Naive thymus-derived CD4-positive, alpha-beta T cell (primary cell): ENCODE measurements at places on chromosomes 7 and 10. TPM values are rescaled to one million over a fixed set of nuclear protein-coding genes. Genes with fewer than 3 reads are reported as not detected.
A peak's percentile ranks its signal among the peaks of the same experiment; 100 is the strongest.

DNA sequence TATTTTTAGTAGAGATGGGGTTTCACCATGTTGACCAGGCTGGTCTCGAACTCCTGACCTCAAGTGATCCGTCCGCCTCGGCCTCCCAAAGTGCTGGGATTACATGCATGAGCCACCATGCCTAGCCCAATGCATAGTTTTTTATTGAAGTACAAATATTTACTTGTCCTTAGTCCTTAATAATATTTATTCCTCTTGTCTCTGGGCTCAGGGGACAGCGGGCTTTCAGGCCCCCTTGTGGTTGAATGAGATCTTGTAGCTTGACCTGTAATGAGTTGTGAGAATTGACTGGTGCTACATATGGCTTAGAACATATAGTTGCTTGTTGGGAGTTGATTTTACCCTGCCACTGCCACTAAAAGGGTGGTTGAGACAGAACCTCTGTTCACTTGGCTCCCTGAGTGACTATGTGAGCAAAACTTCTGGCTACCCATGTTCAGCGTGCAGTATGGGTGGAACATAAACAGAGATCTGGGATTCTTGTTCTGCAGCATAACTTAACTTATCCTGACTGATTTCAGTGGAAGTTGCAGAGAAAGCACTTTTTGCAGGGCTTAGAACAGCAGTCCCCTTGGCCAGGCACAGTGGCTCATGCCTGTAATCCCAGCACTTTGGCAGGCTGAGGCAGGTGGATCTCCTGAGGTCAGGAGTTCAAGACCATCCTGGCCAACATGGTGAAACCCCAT is 14.9 kb downstream of the CCL26 start:
- no peaks in the 10 kb centered on the region for H3K27me3 ChIP-seq
- H3K4me1 ChIP-seq, result no peaks in the 10 kb centered on the region
- DNase-seq, result no peak

- no peak overlapping the region for H3K27ac ChIP-seq
- no peak overlapping the region for H3K4me3 ChIP-seq
- no peaks in the 10 kb centered on the region for H3K36me3 ChIP-seq
- no peaks in the 10 kb centered on the region for H3K4me1 ChIP-seq
Observed at GRCh38 chr7:153935095-153935494, 117.1 kb upstream of the DPP6 start.

DNA sequence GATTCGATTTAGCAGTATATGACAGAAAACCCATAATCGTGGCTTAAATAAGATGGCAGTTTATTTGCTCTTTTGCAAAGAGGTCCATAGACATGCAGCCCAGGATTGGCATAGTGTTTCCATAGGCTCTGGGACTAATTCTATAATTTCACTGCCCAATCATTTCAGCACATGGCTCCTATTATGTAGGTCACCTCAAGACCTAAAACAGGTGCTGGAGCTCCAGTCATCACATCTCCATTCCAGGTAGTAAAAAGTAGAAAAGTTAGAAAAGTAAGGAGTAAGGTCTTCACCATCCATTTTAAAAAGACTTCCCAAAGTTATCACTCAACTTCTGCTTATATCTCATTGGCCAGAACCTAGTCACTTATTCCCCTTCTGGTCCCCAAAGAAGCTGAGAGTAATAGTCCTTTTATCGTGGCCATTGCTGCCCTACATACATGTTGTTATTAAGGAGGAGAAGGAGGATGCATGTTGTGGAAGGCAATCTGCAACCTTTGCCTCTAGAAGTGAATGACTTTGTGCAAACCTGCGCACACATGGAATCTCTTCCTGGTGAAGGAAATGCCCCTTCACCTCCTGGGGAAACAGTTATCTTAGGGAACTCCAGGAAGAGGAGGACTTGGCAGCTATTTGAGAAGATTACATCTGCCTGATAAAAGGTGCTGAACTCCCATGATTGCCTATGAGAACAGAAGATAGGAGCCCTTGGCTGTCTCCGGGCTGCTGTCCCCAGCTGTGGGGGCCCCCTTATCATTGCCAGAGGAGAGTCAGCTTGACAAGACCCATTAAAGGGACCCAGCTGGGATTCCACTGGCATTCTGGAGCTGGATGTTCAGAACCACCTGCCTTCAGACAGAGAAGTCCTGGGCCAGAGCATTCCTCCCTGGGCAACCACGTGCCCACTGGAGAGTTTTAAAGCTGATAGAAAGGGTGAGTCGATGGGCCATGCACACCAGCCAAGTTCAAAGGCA is 330.6 kb upstream of the ZMIZ1 start:
- H3K27ac ChIP-seq, result no peak overlapping the region
- no peaks in the 10 kb centered on the region for H3K27me3 ChIP-seq
- H3K4me1 ChIP-seq, result peaks cover 13% of the 10 kb centered on the region
- no peak overlapping the region for H3K4me3 ChIP-seq
- no peak for DNase-seq

DNA sequence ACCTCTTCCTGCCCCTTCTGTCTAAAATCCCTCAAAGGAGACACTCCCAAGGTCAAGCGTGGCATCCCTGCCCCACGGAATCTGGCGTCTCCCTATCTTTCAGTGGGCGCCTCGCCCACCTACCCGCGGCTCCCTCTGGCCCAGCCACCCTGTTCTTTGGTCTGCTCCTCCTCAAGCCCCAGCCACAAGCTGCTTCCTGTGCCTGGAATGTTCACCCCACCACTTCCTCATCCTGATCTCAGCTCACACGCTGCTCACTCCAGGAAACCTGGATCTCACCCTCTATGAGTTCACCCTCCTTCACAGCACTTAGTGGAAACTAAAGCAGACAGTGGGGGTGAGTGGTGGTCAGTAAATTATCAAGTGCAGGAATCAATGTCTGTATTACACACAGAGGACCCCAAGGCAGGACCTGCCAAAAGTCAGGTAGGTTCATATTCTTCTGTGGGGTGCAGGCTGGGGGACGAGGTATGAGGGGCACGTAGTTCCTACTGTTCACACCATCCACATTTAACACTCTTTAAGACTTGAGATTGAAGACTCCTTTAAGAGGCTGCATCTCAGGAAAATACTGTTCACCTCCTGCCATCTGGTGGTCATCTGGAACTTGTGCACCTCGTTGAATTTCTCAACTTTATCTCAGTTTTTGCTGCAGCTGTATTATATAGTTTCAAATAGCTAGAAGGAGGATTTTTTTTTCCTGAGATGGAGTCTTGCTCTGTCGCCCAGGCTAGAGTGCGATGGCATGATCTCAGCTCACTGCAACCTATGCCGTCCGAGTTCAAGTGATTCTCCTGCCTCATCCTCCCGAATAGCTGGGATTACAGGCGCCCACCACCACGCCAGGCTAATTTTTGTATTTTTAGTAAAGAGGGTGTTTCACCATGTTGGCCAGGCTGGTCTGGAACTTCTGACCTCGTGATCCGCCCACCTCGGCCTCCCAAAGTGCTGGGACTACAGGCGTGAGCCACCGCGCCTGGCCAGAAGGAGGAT is 166.6 kb downstream of the ARHGAP21 start:
- H3K27me3 ChIP-seq, result no peaks in the 10 kb centered on the region
- H3K36me3 ChIP-seq, result no peaks in the 10 kb centered on the region
- H3K27ac ChIP-seq, result no peak overlapping the region
- no peak overlapping the region for H3K4me3 ChIP-seq
- DNase-seq, result peak; percentile 11

DNA sequence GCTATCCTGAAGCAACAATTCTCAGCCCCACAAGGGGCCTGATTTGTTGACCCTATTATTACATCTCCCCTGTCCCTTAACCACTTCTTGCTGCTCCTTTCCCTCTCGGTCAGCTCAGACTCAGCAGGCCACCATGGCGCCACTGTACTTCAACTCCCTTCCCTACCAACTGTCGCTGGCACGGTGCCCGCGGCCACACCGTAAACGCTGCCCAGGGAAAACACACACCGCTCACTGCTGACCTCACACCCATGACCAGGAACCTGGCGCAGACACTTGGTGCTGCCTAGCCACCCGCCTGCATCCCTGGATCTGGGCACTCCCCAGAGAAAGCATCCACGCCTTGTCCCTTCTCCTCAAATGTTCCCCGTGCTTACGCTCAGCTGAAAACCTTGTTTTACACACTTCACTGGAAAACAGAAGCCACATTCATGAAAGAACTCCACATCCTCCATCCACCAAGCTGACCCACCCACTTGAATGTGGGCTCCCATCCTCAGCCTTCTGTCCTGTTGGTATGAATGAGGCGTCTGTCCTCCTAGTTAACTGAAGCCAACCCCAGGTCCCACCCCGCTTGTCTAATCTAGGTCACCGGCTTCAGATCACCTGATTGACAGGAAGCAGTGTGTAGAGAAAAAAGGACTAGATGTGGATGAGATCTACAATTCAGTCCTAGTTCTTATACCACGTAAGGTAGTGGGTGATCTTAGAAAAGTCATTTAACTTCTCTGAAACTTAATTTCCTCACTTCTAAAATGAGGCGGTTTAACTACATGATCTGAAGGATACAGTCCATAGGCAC is 28.5 kb upstream of the CRYGN start:
- H3K4me3 ChIP-seq, result no peak overlapping the region
- DNase-seq, result no peak
- H3K27ac ChIP-seq, result no peak overlapping the region
- no peaks in the 10 kb centered on the region for H3K27me3 ChIP-seq

GRCh38 chr7:73645643-73646174 is 21.4 kb upstream of the MLXIPL start:
- H3K4me3 ChIP-seq, result no peak overlapping the region
- H3K27me3 ChIP-seq, result peaks cover 15% of the 10 kb centered on the region
- no peak overlapping the region for H3K27ac ChIP-seq
- no peaks in the 10 kb centered on the region for H3K36me3 ChIP-seq
- no peak for DNase-seq

POLR3A gene
- total RNA-seq, result 13.4 TPM

- no peaks in the 10 kb centered on the region for H3K36me3 ChIP-seq
- no peaks in the 10 kb centered on the region for H3K4me1 ChIP-seq
- no peak for DNase-seq
- H3K27me3 ChIP-seq, result no peaks in the 10 kb centered on the region
Observed at GRCh38 chr7:117667456-117667855, 187.6 kb downstream of the CFTR start.

- DNase-seq, result no peak
- H3K27ac ChIP-seq, result no peak overlapping the region
- H3K27me3 ChIP-seq, result no peaks in the 10 kb centered on the region
- no peaks in the 10 kb centered on the region for H3K4me1 ChIP-seq
Observed at GRCh38 chr7:47521011-47521795, 60.7 kb downstream of the TNS3 start.

- no peak overlapping the region for H3K27ac ChIP-seq
- H3K27me3 ChIP-seq, result no peaks in the 10 kb centered on the region
- no peaks in the 10 kb centered on the region for H3K4me1 ChIP-seq
- peaks cover 56% of the 10 kb centered on the region for H3K36me3 ChIP-seq
Observed at GRCh38 chr7:55498142-55498541, 74.2 kb downstream of the VOPP1 start.

- no peak overlapping the region for H3K27ac ChIP-seq
- H3K27me3 ChIP-seq, result no peaks in the 10 kb centered on the region
- H3K4me3 ChIP-seq, result no peak overlapping the region
Observed at GRCh38 chr7:41232086-41232485, 470.8 kb downstream of the INHBA start.

NUTM2A gene
- 1.5 TPM for total RNA-seq

GRCh38 chr7:98137826-98138151 is 31.1 kb downstream of the LMTK2 start:
- DNase-seq, result no peak
- H3K27ac ChIP-seq, result no peak overlapping the region
- H3K27me3 ChIP-seq, result no peaks in the 10 kb centered on the region
- no peak overlapping the region for H3K4me3 ChIP-seq
- no peaks in the 10 kb centered on the region for H3K36me3 ChIP-seq

CEP55 gene
- not detected for total RNA-seq

- peak overlapping the region; percentile 46 for H3K4me3 ChIP-seq
- peak overlapping the region; percentile 84 for H3K27ac ChIP-seq
- DNase-seq, result no peak
- peaks cover 84% of the 10 kb centered on the region for H3K4me1 ChIP-seq
- H3K36me3 ChIP-seq, result no peaks in the 10 kb centered on the region
Observed at GRCh38 chr10:80471001-80471400, 16.9 kb downstream of the TSPAN14 start.

DNA sequence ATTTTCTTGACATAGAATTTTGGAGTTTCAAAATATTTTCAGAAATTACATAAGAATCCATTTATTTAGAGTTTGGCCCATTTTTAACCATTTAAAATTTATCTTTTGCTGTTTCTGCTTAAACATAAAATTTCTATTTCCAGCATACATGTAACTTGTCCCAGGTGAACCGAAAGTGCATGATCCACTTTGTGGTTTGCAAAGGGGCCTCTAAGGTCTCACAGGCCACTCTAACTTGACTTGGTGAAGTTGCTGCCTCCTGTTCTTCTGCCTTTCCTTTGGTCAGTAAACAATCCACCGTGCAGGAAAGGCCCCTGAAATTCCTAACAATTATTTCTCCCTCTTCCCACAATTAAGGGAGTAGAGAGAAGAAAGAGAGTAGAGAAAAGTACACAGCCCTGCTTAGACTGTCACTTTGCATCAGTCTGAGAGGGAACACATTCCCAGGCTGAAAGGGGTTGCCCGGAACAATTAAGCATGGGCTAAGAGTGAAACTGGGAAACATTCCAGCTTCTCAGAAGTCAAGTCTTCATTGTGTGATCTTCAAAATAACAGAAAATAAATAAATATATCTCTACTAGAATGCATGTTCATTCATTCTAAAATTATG is 79.5 kb upstream of the SEMA3A start:
- no peaks in the 10 kb centered on the region for H3K36me3 ChIP-seq
- H3K27me3 ChIP-seq, result no peaks in the 10 kb centered on the region
- DNase-seq, result no peak
- H3K4me1 ChIP-seq, result no peaks in the 10 kb centered on the region
- no peak overlapping the region for H3K4me3 ChIP-seq

DNA sequence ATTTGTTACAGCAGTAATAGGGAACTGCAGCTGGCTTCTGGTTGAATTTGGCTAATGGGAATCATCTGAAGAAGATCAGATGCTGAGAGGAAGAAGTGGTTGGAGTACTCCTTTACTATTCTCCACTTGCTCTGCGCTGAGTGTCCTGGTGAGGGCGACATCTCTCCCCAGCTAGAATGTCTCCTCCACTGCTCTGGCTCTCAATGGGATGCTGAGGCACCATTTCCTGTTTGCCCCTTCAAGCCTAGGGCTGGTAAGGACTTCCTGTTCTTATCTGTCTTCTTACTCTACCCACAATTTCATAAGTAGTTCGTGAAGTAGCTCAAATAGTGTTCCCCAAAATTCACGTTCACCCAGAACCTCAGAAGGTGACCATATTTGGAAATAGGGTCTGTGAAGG is 43.2 kb upstream of the TES start:
- H3K27me3 ChIP-seq, result no peaks in the 10 kb centered on the region
- DNase-seq, result no peak
- H3K27ac ChIP-seq, result no peak overlapping the region
